ENCODE measurements at places on chromosomes 4 and X.

DNA sequence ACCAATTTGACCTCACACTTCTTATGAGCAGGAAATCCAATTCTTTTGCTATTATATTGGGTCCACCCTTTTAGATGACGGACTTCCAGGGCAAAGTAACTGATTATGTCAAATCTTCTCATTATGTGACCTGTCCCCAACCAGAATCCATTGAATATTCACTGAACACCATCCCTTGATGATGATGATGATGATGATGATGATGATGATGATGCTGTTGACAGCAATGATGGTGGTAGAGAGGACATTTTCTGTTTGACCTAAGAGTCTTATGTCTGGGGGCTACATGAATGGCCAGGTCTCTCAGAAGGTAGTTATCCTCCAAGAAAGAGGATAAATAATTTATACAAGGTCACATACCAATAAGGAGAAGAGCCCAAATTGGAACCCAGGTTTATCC is 5.2 kb downstream of the TCEAL8 start:
- no peak for DNase-seq

DNA sequence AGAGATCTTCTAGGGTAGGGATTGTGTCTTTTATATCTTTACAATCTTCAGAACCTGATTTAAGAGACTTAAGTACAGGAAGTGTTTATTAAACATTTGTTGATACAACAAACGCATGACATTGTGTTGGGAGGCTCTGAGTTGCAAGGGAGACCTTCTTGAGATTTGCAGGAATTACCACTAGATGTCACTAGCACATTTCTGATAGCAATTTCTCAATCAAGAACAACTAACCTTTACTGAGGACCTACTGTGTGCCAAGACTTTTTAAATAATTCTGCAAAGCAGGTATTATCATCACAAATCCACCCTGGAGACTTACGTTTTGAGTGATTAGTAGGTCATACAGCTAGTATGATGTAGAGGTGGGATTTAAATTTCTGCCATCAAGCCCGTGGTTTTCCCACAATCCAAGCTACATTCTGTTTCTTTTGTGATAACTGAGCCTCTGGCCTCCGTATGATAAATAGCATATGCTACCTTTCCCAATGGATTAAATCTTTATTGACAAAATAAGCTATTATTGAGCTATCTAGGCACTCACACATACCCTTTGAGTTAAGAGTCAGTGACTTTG is 986.0 kb downstream of the CCSER1 start:
- DNase-seq = no peak

GRCh38 chrX:1281521-1281920 is 12.9 kb downstream of the CSF2RA start:
- no peak for DNase-seq

GRCh38 chr4:156186111-156186510 is 232.4 kb upstream of the CTSO start:
- DNase-seq = no peak

GRCh38 chrX:117982694-117983392 is 133.8 kb downstream of the KLHL13 start:
- DNase-seq = no peak
